ENCODE measurements at places on chromosomes 3 and 15.
A peak's percentile ranks its signal among the peaks of the same experiment; 100 is the strongest.

DNA sequence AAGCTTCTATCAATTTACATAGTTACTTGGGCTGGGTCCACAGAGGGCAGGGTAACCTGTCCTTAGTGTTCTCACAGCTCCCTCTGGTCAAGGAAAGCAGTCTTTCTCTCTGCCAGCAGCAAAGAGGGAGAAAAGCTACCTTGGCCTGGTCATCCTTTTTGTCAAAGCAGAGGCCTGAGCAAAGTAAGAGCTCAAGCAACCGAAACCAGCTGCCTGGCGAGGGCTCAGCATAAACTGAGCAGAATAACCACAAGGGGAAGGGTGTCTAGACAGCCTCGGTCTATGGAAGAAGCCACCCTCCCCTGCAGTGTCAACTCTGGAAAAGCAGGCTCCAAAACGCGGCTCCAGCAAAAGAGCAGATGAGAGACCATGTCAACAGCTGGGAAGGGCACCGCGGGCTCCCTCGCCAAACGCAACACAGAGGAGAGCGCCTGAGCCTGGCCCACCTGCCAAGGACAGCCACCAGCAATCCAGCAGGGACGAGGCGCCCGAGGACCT, 17.4 kb downstream of the LRIG1 start:
- DNase-seq = no peak

- DNase-seq = no peak
These were observed 201.7 kb upstream of the SLC2A2 start for GRCh38 chr3:171228240-171228639.

GRCh38 chr15:85616549-85617110, 178.1 kb downstream of the KLHL25 start:
- DNase-seq = no peak

- no peak for DNase-seq
These were observed 6.8 kb upstream of the MTHFS start for GRCh38 chr15:79903626-79904025.

- no peak for DNase-seq
These were observed 54.1 kb downstream of the TRPM1 start for GRCh38 chr15:31047437-31047836.

DNA sequence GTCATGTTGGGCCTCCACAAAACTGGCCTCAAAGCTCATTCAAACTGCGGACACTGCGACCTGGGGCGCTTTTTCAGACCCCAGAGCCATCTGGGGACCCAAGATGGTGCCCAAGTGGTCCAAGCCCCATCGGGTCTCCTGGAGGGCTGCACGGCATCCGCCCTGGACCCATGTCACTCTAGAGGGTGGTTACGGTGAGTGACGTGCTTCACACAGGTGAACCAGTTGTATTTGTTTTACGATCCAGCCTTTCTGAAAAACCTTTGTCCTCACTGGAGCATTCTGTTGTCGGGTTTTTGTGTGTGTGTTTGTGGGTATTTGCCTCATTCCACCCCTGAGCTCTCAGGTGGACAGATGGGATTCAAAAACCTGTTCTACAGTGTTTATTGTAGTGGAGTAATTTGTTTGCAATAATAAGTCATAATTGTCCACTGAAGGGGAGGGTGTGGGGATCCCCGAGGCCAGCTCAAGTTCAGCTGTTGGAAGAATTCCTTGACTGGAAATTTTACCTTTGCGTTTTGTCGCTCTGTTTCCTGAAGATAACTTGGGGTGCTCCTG, 1.9 kb downstream of the SLC51A start:
- peak; percentile 48 for DNase-seq

- no peak for DNase-seq
These were observed 156.6 kb downstream of the PLD1 start for GRCh38 chr3:171653701-171654100.

DNA sequence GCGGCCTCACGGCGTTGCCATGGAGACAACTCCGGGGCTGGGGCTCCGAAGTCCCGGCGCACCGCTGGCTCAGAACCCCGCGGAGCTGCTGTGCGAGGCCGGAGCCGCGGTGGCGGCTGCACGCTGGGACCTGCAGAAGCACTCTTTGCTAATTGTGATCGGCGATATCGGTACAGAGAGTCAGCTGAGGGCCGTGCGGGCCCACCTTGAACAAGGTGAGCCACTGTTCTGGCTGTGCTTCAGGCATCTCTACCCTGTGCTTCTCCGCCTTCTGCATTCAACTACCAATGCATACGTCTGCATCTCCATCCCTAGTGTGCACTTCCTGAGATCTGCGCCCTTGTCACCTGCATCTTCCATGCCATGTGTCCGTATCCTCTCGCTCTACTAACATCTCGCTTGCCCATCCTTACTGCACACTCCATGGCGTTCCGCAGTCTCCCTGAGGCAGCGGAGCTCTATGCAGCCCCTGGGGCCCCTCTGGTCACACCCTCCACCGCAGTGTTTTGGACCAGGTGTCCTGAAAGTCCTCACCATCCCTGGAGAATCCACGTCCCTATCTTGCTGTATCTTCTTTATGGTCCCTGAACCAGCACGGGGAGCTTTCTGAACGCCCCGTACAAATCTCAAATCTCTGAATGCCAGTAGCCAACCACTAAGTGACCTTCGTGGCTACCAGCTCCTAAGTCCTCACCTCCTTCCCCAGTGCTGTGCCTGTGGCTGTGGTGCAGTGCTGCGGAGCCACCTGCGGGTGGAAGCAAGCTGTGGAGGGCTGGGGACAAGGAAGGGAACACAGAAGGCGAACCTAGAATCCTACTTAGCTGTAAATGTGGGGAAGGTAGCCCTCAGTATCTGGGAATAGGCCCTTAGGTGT, 6.2 kb upstream of the MAP1A start:
- no peak for DNase-seq

GRCh38 chr3:172383306-172383796, 64.9 kb downstream of the GHSR start:
- DNase-seq = no peak

GRCh38 chr3:129827765-129828164, 65.7 kb downstream of the TMCC1 start:
- DNase-seq = no peak

- no peak for DNase-seq
These were observed 168.1 kb downstream of the EFHB start for GRCh38 chr3:19765954-19766353.

DNA sequence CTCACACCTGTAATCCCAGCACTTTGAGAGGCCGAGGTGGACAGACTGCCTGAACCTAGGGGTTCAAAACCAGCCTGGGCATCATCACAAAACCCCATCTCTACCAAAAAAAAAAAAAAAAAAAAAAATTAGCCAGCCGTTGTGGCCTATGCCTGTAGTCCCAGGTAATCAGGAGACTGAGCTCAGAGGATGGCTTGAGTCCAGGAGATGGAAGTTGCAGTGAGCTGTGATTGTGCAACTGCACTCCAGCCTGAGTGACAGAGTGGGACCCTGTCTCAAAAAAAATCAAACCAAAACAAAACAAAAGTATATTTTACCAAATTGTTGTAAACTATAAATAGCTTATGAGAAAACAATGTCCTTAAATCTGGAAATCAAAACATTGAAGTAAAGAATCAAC, 34.7 kb upstream of the UBP1 start:
- no peak for DNase-seq

DNA sequence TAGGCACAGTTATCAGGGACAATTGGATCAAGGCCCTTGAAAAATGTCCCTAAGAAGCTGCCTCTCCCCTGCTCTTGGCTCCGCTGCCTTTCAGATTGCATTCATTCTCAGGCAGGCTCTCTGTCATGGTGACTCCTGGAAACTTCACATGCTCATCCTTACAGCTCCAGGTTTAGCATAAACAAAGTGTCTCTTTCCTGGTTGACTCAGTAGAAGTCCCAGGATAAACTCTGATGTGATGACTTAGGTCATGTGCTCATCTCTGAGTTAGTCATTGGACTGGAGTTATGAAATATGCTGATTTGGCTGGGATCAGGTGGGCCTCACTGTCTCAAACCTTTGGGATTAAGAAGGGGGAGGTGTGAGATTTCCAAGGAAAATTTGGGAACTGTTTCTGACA, 243.8 kb downstream of the ZNF621 start:
- no peak for DNase-seq

DNA sequence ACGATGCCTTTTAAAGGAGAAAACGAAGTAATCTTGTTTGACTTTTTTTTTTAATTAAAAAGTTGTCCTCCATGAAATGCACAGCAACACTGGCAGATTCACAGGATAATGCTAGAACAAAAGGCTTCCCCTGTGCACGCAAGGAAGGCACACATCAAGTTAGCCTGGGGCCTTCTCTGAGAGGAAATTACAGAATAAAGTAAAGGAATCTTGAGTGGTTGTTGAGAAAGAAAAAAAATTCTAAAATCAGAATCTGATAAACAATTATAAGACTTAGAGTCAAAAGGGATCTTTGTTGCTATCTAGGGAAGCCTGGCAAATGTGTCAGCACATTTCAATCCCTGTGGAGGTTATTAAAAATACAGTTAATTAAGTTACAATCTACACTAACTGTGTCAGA, 946.0 kb downstream of the IGSF11 start:
- no peak for DNase-seq

- DNase-seq = peak; percentile 77
These were observed 928 bp downstream of the ANKRD34C start for GRCh38 chr15:79283252-79284048.

GRCh38 chr3:19885468-19885867, 48.5 kb downstream of the EFHB start:
- no peak for DNase-seq

GRCh38 chr3:31102196-31102879, 207.9 kb upstream of the GADL1 start:
- DNase-seq = no peak

GRCh38 chr3:116020989-116021388, 397.7 kb downstream of the GAP43 start:
- no peak for DNase-seq

- no peak for DNase-seq
These were observed 793 bp downstream of the APOD start for GRCh38 chr3:195582947-195583346.

- DNase-seq = no peak
These were observed 9.9 kb upstream of the ALPK3 start for GRCh38 chr15:84807228-84807627.

DNA sequence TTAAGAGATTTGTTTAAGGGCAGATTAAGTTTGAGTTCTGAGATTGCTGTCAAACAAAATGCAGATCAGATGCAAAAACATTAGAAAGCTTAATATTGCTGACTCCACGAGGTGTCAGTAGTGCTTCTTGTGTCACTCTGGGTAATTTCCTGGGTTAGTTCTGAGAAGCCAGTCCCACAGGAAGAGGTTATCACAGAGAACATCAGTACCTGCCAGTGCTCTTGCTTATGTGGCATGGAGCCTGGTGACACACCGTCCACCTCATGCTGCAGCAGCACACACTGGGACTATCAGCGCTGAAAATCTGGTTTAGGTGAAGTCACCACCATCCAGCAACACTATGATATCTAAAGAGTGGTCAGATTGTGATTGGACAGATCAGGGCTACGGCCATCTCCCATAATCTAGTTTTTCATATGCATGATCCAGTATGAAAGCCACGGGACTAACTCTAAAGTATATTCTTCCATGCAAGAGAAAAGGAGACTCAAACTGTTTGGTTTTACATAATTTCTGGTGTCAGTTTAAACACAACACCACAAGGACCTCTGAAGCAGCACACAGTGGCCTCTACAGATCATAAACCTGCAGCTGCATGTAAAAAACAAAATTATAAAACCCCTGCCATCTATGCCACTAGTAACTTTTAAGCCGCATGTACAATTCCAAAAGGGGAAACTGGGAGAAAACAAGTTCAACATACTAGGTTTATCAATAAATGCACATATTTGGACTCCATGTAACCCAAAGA, 36.1 kb upstream of the MYO5C start:
- DNase-seq = no peak

DNA sequence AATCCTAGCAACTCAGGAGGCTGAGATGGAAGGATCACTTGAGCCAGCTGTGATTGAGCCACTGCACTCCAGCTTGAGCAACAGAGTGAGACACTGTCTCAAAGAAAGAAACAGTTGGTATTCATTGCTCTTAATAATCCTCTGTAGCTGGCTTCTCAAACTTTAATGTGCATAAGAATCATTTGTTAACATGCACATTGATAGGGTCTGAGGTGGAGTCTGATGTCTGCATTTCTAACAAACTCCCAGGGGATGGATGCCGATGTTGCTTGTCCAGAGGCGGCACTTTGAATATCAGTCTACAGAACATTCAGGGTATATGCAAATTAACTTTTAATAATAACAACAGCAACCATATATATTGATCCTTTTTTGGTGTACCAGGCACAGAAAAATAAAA, 39.9 kb downstream of the NKIRAS1 start:
- DNase-seq = no peak

- no peak for DNase-seq
These were observed 56.9 kb upstream of the P2RY1 start for GRCh38 chr3:152778022-152778421.

GRCh38 chr3:49727154-49727923, 3.6 kb upstream of the GMPPB start:
- DNase-seq = no peak
